ENCODE measurements at places on chromosomes 6 and 20. TPM values are rescaled to one million over a fixed set of nuclear protein-coding genes. Genes with fewer than 3 reads are reported as not detected.

Gene RSPH9
- not detected for total RNA-seq

Gene BIRC7
- not detected for total RNA-seq

Gene OTOR
- total RNA-seq = not detected

Gene CD83
- total RNA-seq = 29.6 TPM

Gene SYCP2L
- total RNA-seq = 0.37 TPM

Gene B4GALT5
- total RNA-seq = 30.9 TPM

- no peak for DNase-seq
Observed at GRCh38 chr6:26016245-26016962, 53.8 kb downstream of the TRIM38 start.

DNA sequence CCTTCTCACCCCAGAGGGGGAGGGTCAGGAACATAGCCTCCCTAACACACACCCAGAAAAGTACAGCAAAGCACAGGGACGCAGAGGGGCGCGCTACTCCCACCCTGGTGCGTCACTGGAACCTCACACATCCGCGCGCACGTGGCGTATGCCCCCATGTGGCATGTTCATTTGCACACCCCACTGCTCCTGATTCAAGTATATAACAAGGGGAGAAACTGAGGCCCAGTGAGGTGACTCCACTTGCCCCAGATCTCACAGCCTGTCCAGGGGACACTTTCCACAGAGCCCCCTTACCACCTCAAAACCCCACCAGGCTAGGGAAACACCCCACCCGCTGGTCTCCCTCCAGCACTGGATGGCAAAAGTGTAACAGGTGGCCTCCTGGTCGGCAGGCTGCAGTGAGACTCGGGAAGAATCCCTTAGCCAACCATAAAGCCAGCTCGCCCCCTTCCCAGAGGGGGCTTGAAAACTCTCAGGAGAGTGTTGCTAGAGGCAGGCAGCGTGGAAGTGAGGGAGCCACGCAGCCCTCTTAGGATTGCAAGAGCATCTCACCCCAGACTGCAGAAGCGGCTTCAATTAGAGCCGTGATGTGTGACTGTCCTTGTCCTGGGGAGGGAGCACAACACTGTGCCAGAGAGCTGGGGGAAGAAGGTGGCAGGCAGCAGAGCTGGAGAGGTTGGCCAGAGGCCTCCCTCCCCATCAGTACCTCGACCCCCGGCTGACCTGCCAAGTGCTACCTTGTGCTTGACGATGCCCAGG, at the start of gene GRM4:
GRM4 (minus strand) TSS at position 67 of the 762 bp plus-strand sequence. CDS start 12,591 bp downstream, outside the sequence.
- no peak for DNase-seq

DNA sequence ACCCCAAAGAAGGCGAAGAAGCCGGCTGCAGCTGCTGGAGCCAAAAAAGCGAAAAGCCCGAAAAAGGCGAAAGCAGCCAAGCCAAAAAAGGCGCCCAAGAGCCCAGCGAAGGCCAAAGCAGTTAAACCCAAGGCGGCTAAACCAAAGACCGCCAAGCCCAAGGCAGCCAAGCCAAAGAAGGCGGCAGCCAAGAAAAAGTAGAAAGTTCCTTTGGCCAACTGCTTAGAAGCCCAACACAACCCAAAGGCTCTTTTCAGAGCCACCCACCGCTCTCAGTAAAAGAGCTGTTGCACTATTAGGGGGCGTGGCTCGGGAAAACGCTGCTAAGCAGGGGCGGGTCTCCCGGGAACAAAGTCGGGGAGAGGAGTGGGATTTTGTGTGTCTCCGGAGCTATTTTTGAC, 69.6 kb downstream of the HFE start:
- peak; percentile 91 for DNase-seq

DNA sequence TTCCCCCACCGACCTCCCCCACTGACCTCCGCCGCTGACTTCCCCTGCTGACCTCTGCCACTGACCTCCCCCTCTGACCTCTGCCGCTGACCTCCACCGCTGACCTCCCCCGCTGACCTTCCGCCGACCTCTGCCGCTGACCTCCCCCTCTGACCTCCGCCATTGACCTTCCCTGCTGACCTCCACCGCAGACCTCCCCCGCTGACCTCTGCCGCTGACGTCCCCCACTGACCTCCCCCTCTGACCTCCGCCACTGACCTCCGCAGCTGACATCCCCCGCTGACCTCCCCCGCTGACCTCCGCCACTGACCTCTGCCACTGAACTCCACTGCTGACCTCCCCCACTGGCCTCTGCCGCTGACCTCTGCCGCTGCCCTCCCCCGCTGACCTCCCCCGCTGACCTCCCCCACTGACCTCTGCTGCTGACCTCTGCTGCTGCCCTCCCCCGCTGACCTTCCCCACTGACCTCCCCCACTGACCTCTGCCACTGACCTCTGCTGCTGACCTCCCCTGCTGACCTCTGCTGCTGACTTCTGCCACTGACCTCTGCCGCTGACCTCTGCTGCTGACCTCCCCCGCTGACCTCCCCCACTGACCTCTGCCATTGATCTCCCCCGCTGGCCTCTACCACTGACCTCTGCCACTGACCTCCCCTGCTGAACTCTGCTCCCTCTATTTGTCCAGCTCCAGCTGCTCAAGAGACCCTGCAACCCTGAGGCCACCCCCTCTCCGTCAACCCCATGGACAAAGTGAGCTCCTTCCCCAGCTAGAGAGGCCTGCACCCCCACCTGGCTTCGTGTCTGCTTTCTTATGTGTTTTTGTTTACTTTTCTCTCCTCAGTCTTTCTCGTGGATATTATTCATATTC, 91.4 kb upstream of the AFDN start:
- DNase-seq = no peak

DNA sequence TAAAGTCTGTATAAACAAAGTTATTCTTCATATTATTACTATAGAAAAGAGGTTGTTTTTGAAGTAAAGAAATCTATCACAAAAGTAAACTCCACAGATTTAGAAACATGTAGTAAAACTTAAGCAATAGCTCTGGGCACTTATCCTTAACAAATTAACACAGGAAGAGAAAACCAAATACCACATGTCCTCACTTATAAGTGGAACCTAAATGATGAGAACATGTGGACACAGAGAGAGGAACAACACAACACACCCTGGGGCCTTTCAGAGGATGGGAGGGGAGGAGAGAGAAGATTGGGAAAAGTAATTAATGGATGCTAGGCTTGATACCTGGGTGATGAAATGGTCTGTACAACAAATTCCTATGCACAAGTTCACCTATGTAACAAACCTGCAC, 57.2 kb downstream of the C6orf58 start:
- no peak for DNase-seq

DNA sequence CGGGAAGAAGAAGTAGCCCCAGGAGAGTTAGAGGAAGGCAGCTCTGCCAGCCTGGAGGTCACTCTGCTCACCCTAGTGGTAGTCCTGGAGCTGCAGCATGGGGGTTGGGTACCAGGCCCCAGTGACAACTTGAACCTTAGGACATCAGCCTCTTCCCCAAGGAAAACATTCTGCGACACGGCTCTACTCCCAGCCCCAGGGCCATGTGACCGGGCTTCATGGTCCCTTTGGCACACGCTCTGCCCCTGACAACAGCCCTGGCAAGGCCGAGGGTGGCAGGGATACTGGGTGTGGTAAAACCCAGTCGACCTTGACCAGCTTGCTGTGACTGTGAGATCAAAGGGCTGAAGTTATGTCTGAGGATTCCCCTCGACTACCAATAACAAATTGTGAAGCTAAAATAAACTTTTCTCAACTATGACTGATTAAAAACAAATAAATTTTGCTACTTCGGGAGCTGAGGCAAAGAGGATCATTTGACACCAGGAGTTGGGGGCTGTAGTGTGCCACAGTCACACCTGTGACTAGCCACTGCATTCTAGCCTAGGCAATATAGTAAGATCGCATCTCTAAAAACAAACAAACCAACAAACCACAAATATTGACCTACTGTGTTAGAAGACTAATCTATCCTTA, 24.4 kb upstream of the ARID1B start:
- DNase-seq = no peak

DNA sequence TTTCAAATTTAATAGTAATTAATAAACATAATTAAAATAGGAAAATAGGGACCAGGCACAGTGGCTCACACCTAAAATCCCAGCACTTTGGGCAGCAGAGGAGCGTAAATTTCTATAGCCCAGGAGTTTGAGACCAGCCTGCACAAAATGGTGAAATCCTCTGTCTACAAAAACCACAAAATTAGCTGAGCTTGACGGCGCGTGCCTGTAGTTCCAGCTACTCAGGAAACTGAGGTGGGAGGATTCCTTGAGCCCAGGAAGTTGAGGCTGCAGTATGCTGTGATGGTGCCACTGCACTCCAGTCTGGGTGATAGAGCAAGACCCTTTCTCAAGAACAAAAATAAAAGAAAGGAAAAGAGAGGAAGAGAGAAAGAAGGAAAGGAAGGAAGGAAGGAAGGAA, 1387.0 kb upstream of the ADGRB3 start:
- DNase-seq = no peak

DNA sequence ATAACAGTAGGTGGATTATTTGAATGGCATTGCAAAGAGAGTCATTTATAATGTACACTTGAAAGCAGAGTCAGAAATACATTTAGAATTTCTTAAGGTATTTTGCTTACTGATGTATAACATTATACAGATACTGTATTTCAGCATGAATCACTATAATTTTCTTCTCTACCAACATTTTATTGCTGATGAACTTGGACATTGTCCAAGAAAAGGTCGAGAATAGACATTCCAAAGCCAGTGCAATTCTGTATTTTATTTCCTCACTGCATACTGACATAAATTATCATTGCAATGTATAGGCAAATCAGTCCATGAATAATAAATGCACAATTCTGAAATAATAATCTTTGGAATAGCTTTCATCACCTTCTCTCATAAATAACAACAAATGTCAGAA, 1420.0 kb upstream of the EYS start:
- no peak for DNase-seq

DNA sequence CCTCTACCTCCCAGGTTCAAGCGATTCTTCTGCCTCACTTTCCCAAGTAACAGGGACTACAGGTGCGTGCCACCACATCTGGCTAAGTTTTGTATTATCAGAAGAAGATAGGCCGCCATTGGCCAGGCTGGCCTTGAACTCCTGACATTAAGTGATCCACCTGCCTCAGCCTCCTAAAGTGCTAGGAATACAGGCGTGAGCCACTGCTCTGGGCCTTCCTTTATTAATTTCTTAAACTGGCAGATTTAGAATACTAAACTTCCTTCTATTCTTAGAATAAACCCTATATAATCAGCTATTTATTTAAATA, 86.6 kb downstream of the HFE start:
- no peak for DNase-seq

GRCh38 chr6:157879873-157880254, 56.8 kb downstream of the SNX9 start:
- DNase-seq = no peak

GRCh38 chr6:1416191-1416760, 26.9 kb downstream of the FOXF2 start:
- no peak for DNase-seq
